Hematopoietic multipotent progenitor cell treated with erythropoietin and hydrocortisone succinate and interleukin-3 and kit ligand, for 8 days (in vitro differentiated cells): ENCODE measurements at places on chromosomes 5 and 9.

- peak; percentile 31 for DNase-seq
Observed at GRCh38 chr9:128099231-128099931, 28.1 kb downstream of the PTGES2 start.

- no peak for DNase-seq
Observed at GRCh38 chr9:34771007-34771406, 61.1 kb upstream of the CCL21 start.

DNA sequence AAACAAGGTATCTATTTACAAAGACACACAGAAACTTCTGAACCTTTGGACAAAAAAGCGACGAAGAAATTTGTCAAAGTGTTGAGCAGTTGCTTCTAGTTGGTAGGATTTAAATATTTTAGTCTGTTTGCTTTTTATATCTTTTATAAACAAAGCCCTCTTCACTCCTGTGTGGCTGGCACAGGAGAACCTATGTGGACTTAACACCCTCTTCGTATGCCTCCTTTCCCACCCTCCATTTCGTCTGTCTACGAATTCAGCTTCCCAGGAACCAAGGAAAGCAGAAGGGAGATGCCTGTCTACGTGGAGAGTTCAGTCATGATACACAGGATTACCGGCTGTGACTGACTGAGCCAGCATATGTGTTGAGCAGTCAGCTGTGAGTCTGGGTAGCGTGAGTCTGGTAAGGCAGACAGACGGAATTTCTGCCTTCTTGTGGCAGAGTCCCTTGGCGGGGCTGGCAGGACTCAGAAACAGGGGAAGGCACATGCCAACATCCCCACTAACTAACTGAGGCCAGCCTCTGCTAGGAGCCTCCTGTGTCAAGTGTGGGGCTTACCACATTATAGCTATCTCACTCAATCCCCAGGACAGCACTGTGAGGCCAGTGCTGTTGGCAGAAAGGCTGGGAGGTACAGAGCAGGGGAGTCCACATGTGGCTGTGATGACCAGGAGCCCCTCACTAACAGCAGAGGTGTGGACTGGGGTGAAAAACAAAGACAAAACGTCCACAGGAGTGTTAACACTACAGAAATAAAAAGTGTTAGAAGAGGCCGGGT, 13.9 kb upstream of the ZFP62 start:
- no peak for DNase-seq

GRCh38 chr9:122179690-122180074, 20.0 kb downstream of the MORN5 start:
- DNase-seq, result no peak

DNA sequence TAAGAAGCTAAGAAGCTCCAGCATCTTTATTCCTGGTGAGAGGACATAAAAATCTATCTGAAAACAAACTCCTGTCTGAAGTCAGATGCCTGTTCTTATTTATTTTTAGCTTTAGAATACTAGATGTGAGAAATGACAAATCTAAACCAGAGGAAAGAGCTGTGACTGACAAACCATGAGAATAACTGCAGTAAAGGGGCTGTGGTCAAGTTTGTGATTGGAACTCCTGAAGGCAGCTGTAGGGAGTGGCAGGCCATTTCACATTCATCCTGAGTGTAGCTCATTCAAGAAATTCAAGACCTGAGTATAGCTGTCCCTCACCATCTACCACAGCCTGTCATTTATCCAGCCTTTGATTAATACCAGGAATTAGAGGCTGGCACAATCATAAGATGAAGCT, 718.8 kb downstream of the BRINP1 start:
- no peak for DNase-seq
